ENCODE measurements at places on chromosomes 2 and 18. TPM values are rescaled to one million over a fixed set of nuclear protein-coding genes. Genes with fewer than 3 reads are reported as not detected.

BCL11A gene
- total RNA-seq = under 0.01 TPM

C2orf42 gene
- total RNA-seq = 14.3 TPM

RESP18 gene
- not detected for total RNA-seq

IL18R1 gene
- total RNA-seq = 1.4 TPM

SERPINB2 gene
- total RNA-seq = not detected

GALR1 gene
- not detected for total RNA-seq

MARS2 gene
- 9.4 TPM for total RNA-seq

STARD6 gene
- not detected for total RNA-seq

ICA1L gene
- total RNA-seq = 1.2 TPM

TEX44 gene
- total RNA-seq = not detected
